ENCODE measurements at places on chromosomes 1 and 21. TPM values are rescaled to one million over a fixed set of nuclear protein-coding genes. Genes with fewer than 3 reads are reported as not detected.

PGBD5 gene
- 1.5 TPM for total RNA-seq

ANGPTL1 gene
- 1.5 TPM for total RNA-seq

B3GALT6 gene
- total RNA-seq = 20.5 TPM

SELP gene
- total RNA-seq = 0.37 TPM

MAN1C1 gene
- 0.95 TPM for total RNA-seq

DIO1 gene
- total RNA-seq = not detected

PAQR6 gene
- total RNA-seq = 1.0 TPM
